ENCODE measurements at places on chromosomes 5 and 9.

- no peak for DNase-seq
These were observed 13.8 kb downstream of the DNM1 start for GRCh38 chr9:128216781-128217553.

GRCh38 chr5:180644129-180644824, 5.1 kb downstream of the FLT4 start:
- DNase-seq: no peak

DNA sequence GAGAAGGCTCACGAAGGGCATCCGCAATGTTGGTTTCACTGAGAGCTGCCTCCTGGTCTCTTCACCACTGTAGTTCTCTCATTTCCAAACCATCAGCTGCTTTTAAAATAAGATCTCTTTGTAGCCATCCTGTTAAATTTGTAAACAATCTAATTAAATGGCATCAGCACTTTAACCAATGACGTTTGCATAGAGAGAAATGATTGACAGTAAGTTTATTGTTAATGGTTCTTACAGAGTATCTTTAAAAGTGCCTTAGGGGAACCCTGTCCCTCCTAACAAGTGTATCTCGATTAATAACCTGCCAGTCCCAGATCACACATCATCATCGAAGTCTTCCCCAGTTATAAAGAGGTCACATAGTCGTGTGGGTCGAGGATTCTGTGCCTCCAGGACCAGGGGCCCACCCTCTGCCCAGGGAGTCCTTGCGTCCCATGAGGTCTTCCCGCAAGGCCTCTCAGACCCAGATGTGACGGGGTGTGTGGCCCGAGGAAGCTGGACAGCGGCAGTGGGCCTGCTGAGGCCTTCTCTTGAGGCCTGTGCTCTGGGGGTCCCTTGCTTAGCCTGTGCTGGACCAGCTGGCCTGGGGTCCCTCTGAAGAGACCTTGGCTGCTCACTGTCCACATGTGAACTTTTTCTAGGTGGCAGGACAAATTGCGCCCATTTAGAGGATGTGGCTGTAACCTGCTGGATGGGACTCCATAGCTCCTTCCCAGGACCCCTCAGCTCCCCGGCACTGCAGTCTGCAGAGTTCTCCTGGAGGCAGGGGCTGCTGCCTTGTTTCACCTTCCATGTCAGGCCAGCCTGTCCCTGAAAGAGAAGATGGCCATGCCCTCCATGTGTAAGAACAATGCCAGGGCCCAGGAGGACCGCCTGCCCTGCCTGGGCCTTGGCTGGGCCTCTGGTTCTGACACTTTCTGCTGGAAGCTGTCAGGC, 16.6 kb downstream of the SQSTM1 start:
- DNase-seq: no peak

DNA sequence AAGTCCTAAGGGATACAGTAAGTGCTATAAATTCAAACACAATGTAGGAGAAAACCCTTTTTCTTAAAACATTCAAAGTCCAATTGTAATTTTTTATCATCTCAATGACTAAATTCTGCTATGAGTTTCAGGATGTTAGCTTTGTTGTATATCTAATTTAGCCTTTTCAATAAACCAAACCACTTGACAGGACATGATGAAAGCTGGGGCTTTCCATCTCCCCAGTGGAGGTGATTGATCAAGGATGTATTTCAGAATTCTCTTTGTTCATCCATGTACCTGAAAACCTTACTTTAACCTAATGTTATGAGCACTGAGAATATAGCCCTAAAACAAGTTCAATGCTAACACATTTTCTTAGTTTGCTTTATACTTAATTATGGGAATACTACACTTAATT, 639.0 kb upstream of the ITGA1 start:
- no peak for DNase-seq

GRCh38 chr5:95746194-95746593, 15.1 kb downstream of the RHOBTB3 start:
- DNase-seq: no peak

- no peak for DNase-seq
These were observed 48.7 kb downstream of the NEURL1B start for GRCh38 chr5:172689801-172690200.

DNA sequence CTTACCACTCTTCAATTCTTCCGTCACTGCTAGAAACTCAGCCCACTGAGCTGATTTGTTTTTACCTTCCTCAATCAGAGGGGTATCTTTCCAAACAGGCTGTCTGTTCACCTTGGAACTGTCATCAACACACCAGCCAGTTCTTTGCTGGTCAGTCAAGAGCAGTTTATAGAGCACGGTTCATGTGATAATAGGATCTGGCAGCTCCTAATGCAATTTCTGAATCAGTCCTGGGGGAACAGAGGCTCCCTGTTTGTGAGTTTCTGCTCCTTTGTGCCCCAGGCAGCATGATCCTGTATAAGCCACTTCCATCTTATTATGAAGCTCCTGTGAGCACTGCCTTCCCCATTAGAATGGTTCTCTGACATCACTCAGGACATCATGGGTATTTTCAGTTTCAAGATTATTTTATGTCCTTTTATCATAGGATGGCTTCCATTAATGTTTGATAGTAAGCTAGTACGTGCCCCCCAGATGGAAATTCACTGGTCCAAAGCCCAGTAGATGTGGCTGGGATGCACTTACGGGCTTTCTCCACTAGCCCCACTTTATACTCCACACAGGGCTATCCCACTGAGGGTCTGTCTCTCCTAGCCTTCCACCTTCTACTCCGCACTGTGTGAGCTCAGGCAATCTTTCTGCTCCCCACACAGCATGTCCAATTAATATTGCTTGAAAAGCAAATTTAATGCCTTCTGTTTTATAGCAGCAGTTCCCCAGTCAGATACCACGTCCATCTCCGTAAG, 85.5 kb upstream of the SPIN1 start:
- no peak for DNase-seq

DNA sequence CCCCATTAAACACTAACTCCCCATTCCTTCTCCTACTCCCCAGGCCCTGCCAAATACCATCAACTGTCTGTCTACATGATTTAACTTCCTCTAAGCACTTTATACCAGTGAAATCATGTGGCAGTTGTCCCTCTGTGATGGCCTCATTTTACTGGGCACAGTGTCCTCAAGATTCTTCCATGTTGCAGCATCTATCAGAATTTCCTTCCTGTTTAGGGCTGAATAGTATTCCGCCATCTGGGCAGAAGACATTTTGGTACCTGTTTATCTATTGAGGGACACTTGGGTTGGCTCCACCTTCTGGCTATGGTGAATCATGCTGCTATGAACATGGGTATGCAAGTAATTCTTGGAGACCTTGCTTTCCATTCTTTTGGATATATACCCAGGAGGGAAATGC, 59.4 kb upstream of the IRX4 start:
- no peak for DNase-seq

GRCh38 chr9:84297162-84297821, 43.3 kb downstream of the SLC28A3 start:
- no peak for DNase-seq

DNA sequence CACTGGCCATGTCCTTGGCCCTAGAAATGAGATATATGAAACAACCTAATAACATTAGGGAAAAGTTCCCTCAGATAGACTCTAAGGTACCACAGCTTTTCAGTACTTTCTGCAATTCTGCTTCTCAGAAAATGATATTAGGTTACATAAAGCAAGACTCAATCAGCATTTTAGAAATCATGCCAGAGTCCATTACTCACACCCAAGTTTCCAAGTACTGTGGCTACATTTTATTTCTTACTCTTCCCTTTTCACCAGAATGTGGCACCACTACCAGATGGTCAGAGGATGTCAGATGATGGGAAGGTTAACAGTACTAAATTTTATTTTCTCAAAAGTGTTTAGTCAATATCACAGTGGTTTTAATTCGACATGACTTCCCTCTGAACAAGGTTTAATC, 217.2 kb downstream of the MLLT3 start:
- no peak for DNase-seq

DNA sequence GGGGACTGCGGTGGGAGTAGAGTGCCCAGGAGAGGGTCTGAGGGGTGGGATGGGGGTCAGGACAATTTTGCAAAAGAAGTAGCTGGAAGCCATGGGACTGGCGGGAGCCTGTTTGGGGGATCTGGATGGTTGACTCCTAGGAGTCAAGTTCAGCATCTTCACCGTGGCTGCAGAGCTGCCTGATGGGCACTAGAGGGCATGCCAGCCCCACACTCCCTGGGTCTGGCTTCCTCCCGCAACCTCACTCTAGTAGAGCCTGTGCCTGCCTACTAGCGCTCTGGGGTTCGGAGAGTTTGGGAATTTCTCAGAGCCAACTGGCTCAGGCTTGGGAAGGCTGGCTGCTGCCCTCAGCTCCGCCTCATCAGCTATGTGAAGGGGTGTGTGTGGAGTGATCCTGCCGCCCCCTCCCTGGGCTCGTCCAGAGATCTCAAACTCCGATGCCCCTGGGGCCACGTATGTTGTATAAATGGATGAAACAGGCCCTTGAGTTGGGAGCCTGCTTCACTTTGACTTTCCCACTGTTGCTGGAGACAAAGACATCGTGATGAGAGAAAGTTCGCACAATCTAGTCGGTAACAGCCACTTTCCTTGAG, 10.8 kb downstream of the TSPAN17 start:
- DNase-seq: peak; percentile 63

DNA sequence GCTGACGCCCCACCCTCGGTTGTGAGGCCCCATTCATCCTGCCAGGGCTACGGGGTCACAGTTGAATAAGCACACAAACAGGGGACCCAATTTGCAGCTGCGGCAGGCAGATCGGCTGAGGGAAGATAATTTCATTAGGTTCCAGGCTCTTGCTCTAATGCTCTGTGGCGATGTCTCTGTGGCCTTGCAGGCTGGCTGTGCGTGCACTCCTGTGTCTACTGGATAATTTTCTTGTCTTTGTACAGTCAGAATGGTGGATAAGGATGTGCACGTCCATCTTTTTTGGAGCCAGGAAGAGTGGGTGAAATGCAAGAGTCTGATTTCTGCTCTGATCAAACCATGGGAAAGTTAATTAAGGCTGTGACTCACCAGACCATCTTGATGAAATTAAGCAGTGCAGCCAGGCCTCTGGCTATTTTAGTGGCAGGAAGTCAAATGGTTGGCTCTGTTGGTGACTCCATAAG, 39.2 kb downstream of the NSG2 start:
- DNase-seq: no peak

DNA sequence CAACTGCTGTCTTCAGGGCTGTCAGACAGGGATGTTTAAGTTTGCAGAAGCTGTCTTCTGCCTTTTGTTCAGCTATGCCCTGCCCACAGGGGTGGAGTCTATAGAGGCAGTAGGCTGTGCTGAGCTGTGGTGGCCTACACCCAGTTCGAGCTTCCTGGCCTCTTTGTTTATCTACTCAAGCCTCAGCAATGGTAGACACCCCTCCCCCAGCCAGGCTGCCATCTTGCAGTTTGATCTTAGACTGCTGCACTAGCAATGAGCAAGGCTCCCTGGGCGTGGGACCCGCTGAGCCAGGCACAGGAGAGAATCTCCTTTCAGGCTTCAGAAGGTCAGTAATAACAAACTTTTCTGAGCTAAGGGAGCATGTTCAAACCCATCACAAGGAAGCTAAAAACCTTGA, 545.3 kb downstream of the TLE4 start:
- DNase-seq: no peak

Measured in CD4-positive, alpha-beta T cell treated with Interferon alpha-2 for 1 hour (primary cell).